ENCODE measurements at places on chromosomes 13 and 19.

GRCh38 chr13:25118378-25118905 lies 22.5 kb downstream of the PABPC3 start:
- DNase-seq = no peak

- DNase-seq = no peak
These were observed 198.4 kb downstream of the GPC5 start for GRCh38 chr13:91596842-91597241.

GRCh38 chr13:47121092-47121763 lies 224.4 kb upstream of the HTR2A start:
- DNase-seq = no peak

DNA sequence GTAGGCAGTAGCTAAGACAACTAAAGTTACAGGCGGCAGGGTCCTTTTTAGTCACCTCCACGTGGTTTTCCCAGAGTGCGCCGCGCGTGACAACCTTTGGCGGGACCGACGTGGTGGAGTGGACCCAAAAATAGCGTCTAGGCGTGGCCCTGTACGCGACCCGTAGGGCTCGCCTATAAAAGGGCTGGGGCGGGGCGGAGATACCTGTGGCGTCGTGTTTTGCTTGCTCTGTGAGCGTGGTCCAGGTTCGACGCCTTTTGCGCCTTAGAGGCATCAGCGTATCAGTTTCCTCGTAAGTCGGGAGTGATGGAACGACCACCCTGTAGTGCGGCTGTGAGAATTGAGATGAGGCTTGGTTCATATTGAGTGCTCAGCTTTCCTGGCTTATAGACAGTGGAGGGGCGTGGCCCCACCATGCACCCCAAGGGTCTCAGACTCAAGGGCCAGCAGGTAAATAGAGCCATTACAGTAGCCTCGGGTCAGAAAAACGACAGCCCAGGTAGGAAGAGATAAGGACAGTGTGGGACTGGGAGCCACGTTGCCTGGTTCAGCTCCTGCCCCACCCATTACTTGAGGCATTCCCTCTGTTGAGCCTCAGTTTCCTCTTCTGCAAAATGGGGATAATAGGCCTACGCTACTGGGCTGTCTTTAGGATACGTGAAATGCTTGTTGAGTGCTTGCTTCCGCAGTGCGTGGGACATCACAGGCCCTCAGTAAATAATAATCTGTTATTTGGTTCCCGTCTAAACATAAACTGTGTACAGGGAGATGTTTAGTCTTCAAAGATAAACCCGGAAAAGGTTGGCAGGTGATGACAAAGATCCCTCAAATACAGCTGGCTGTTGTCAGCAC lies 693 bp upstream of the TMED1 start:
- peak; percentile 14 for DNase-seq

DNA sequence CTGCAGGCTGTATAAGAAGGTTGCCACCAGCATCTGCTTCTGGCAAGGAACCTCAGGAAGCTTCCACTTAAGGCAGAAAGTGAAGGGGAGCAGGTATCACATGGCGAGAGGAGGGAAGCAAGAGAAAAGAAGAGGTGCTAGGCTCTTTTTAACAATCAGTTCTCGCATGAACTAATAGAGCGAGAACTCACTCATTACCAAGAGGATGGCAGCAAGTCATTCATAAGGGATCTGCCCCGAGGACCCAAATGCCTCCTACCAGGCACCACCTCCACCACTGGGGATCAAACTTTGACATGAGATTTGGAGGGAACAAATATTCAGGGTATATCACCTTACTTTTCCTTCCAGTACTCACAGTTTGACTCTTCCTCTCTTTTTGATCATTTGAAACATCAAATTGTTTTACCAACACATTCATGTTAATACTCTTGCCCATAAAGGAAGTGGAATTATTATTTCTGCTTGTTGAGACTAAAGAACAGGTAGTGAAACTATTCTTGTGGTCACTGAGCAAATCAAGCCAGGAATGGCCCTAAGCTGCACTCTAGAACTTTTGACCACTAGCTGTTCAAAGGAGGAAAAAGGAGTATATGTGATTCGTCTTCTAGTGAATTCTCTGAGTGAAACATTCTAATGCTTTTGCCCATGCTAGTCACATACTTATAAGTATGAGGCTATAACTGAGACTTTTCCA lies 45.0 kb downstream of the LACC1 start:
- no peak for DNase-seq

- DNase-seq = no peak
These were observed 8.6 kb upstream of the FXYD3 start for GRCh38 chr19:35106898-35107541.

DNA sequence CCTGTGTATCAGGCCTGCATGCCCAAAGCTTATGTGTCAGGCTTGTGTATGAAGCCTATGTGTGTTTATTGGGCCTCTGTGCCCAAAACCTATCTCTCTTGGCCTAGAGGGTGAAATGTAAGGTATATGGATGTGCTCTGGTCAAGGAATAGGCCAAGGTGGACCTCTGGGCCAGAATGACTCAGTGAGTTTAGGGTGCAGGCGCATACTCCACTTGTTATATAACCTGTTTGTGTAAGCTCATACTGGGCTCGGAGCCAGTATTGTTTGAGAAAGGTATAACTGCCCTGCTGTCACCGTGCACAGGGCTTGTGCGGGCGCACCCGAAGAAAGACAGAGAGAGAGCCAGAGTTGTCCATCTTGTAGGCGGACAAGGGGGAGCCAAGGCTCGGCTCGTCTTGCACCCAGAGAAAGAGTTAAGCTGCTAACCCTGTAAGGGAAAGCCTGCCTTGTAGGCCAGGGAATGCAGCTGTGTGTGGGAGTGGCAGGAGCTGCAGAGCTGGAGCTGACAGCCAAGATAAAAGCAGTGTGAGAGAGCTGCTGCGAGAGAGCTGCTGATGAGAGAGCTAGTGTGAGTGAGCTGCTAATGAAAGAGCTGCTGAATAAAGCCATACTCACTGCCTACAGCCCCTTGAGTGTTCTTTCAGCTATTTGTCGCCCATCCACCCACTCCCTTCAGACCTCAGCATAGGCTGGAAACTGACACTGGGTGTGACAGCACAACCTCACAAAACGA lies 43.4 kb upstream of the N4BP2L1 start:
- no peak for DNase-seq

DNA sequence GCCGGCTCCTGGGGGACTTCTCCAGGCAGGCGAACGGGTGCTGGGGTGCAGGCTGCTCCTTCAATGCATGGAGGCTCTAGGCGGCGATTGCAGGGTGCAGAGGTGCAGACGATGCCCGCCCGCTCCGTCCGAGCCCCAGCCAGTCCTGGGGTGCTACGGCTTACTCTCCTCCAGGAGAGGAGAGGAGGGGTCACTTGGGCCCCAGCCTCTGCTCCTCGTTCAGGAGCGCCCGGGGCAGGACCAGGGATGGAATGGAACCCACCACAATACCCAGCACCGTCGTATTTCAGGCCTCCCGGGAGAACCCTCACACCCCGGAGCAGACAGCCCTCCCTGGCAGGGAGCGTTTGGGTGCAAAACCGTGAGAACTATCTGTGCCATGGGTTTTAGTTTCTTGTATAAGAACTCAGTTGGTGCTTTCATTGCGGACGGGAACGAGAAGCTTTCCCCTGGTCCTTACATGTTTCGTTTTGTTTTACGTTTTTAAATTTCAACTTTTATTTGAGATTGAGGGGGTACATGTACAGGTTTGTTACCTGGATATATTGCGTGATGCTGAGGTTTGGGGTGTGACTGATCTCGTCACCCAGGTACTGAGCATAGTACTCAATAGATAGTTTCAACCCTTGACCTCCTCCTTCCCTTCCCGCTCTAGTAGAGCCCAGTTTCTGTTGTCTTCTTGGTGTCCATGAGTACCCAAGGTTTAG lies 46.8 kb downstream of the ARHGEF18 start:
- no peak for DNase-seq

- no peak for DNase-seq
These were observed 59.8 kb downstream of the SCEL start for GRCh38 chr13:77595166-77595810.

- DNase-seq = no peak
These were observed 26.8 kb downstream of the COG6 start for GRCh38 chr13:39682310-39682709.

GRCh38 chr13:74794147-74794546 lies 659.9 kb upstream of the KLF12 start:
- no peak for DNase-seq

DNA sequence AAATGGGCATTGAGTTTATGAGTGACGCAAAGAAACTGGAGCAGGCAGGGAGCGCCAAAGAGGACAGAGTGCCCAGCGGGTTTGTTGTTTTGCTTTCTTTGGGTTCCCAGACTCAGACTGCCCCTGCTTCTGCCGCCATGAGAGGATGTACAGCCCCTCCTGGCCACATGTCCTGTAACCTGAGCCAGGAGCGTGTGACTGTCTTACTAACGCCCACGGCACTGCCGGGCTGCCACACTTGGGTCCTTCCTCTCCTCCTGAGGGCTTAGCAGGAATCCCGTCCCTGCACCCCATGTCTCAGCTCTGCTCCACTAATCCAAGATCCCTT lies 80.5 kb downstream of the GPR12 start:
- DNase-seq = no peak

DNA sequence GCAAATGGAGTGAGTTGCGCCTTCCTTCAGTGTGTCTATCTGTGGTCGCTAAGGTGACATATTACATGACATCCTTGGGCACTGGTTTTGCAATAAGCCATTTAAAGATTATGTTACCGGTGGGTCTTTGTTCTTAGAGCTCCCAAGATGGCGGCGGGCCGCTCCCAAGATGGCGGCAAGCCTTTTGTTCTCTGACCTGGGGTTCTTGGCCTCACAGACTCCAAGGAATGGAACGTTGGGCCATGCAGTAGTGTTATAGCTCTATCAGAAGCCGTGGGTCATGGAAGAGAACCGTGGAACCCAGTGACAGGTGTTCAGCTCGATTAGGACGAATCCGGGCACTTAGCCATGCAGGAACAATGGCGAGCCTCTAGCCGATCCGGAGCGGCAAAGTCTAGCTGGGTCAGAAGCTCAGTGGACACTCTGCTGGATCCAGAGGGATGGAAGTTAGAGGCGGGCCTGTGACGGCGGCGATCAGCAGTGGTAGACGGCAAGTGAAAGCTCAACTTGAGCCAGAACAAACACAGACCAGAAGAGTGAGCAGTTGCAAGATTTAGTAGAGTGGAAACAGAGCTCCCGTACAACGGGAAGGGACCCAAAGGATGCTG lies 188.6 kb downstream of the TEX29 start:
- no peak for DNase-seq

DNA sequence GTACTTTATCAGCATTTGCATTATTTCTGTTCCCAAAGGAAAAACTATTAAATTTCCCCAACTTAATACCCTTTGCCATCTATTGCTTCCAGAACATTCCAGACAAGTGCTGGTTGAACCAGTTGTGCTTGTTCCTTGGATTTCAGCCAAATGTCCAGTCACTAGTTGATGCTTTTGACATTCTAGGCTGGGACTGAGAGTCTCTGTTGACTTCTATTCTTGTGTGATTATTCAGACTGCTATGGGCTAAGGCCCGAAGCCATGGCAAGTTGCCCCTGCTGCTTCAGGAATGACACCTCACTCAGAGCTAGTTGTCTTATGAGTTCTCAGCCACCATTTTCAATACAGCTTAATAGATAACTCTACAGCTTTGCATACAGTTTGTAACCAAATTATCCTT lies 458.1 kb upstream of the ARGLU1 start:
- DNase-seq = no peak

GRCh38 chr13:98761986-98762616 lies 9.6 kb upstream of the SLC15A1 start:
- no peak for DNase-seq

DNA sequence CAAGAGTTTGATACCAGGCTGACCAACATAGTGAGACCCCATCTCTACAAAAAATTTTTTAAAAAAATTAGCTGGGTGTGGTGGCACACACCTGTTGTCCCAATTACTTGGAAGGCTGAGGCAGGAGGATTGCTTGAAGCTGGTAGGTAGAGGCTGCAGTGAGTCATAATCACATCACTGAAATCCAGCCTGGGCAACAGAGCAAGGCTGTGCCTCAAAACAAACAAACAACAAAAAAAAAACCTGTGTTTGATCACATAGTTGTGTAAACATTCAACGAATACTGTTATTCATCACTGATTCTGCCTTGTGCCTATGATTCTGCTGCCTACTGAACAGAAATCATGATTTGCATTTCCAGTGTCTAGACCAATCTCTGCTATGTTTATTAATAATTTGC lies 134.0 kb downstream of the TBC1D4 start:
- DNase-seq = no peak

GRCh38 chr13:85266771-85267170 lies 532.4 kb downstream of the SLITRK6 start:
- DNase-seq = no peak

DNA sequence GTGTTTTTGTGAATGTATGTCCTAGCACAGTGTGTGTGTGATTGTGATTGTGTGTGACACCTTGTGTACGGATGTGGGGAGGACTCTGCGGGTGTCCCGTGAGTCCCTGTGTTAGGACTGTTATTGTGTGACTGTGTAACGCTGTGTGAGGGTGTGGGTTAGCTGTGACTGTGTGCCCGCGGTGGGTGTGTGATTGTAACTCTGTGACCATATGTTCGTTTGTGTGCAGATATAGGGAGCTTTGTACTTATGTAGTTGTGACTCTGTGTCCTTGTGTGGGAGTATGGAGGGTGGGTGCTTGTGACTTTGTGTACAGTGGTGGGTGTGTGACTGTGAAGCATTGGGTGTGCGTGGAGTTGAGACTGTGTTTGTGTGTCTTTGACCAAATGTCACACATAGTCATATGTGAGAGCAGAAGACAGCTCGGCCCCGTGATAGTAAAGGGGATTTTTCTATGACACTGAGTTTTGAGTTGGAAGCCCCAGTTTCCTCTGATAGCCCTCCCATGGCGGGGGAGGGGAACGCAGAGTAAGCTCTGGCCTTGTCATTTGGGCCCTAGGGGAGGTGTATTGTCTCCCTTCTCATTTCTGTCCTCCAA lies 949 bp upstream of the ZNF260 start:
- no peak for DNase-seq

DNA sequence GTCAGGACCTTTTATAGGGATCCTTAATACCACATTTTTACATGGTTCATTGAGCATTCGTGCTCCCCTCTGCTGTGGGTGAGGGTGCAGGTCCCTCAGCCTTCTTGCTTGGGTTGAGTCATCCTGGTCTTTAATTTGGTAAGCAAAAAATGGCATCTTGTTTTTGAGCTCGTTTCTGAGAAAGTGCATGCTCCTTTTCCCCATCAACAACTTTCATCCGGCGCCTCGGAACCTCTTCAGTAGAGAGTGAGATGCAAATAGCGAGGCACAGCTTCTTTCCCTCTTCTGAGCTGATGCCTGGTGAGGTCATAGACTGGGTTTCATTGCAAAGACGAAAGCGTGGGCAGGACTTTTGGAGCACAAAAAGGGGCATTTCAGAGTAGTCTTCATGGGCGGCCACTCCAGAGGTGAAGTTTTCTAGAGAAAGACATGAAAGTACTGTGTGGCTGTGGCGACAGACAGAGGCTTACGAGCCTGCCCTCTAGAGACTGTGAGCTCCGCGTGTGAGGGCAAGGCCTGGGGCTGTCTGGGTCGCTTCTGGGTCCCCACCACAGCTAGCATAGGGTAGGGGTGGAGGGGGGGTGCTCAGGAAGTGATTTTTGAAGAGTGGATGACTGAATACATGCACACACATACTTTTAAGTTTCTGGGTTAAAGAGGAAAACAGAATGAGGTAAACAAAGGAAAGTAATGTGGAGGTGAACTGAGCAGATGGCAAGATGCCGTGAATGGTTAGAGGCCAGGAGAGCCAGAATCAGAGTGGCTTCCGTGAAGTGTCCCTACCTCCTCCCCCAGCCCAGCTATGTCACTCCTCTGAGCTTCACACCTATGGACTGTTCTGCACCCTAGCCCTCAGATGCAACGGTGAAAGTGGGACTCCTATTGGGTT lies 44.3 kb downstream of the BBC3 start:
- no peak for DNase-seq

- DNase-seq = no peak
These were observed 24.4 kb downstream of the SLC25A15 start for GRCh38 chr13:40813667-40814454.

Data from NCI-H187 treated with DMSO at 0.1 percent for 48 hours (cell line).